ENCODE measurements at places on chromosomes 2 and 18.

- DNase-seq, result no peak
Observed at GRCh38 chr18:45100321-45101105, 419.8 kb downstream of the SETBP1 start.

DNA sequence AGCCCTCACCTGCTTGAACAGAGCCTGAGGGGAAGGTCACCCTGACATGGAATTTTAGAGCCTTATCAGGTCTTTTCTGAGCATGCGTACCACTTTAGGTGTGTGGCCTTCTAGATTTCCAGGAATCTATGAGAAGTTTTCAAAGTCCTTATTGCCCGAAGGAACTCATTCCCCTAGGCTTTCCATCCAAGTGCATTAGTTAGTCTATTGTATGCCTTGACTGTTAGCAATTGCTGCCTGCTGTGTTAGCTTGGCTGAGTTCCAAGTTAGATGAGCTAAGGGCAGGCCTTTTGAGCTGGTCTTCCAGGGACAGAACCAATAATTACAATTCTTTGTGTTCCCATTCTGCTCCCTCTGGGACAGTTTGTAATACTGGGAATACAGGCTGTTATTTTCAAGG, 30.8 kb upstream of the PUM2 start:
- no peak for DNase-seq

DNA sequence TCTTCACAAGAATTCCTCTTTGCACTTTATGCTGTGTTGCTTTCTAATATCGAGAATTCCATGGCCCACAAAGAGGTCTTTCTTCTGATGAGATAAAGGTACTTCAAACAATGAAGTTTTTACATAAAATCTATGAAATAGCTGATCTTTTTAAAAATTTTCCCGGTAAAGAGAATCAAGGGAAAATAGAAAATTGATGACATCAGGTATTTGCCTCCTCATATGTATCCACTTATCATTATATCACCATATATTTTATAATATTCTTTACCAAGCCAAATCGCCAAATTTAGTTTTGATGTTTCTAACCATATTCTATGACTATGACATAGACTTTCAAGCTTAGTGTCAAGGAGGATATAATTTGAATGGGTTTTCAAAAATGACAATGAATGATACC, 139.8 kb downstream of the CHST9 start:
- no peak for DNase-seq

DNA sequence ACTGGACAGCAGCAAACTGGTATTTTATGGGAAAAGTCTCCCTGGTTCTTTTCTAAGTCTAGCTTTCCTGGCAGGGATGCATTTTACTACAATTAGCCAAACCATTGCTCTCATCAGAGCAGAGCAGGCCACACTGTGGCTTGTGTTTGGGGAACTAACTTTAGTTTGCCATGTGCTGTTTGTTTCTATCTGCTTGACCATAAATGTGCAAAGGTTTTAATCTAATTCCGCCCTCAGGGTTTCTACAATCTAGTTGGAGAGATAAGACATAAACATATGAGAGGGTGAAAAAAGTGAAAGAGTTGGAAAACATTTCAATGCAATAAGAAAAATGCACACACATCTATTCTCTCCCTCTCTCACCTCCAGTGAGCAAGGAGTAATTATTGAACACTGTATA, 86.9 kb upstream of the MAPK4 start:
- DNase-seq, result no peak

DNA sequence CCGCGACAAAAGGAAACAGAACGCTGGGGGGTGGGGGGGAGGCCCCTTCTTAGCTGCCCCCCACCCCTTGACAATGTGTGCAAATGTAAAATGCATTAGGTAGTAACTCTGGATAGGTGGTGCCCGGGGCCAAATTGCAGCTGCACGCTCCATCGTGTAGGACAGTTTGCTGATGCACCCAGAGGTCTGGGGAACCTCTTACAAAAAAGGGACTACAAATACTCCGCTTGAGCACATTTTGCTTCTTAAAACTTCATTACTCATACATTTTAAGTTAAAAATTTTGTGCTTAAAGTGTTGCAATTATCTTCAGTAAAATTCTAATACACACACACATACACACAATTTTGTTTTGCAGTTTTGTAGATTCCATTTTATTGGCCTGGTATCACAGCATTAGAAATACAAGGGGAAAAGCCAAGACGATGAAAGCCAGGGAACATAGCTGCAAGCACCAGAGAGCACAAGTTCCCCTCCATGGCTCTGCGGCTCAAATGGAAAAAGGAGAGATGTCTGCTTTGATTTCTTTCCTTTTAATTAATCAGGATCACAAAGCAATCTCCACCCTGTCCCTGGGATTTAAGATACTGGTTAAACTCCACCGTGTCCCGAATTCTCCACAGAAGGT, 582.1 kb downstream of the ZEB2 start:
- no peak for DNase-seq

DNA sequence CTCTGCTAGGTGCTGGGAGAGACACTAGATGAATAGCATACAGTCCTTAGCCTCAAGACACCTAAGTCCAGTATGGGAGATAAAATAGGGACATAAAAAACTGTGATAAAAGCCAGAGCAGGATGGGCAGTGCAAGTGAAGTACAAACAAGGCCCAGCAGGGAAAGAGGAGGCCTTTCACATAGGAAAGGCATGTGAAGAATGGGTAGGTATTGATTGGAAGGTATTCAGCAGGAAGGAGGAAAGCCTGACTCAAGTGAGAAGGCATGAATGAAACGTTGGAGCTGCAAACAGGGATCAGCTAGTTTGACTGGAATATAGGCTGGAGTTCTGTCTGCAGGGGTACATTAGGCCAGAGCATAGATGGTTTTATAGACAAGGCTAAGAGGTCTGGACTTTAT, 11.0 kb upstream of the CXCR4 start:
- no peak for DNase-seq

DNA sequence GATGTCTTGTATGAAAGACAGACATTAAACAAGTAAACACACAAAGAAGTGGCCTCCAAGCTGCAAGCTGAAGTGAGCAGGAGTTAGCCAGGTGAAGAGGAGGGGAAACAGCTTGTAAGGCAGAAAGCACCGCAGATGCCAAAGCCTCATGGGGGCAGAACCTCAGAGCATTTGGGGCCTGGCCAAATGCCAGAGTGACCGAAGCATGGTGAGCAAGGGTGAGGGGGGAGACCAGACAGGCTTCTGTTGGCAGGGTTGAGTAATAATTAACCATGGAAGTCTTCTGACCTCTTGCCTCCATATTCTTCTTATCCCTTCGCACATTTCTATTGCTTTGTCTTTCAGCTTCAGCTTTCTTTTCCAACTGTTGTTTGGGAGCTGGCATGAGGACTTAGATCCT, 5.6 kb downstream of the QPCT start:
- DNase-seq, result no peak

GRCh38 chr2:23756593-23757292, 170.2 kb downstream of the ATAD2B start:
- DNase-seq, result no peak

GRCh38 chr2:120853306-120854013, 117.8 kb downstream of the GLI2 start:
- no peak for DNase-seq

GRCh38 chr2:160538115-160538514, 44.5 kb upstream of the RBMS1 start:
- DNase-seq, result no peak

DNA sequence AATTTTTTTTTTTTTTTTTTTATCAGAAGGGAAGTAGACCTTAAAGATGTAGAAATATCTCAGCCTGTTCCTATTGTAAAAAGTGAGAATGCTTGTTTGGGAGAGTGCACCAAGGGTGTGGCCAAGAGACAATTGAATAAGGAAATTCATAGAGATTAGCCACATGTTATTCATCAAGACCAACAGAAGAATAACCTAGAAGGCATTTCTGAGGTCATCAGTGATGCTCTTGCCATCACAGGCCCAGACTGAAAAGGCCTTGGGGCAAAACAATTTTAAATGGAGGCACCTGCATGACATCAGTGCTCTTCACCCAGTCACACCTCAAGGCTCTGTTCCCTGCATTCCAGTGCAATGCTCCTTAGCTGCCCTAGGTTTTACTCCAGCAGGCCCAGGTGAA, 2043.3 kb upstream of the PIK3C3 start:
- no peak for DNase-seq

GRCh38 chr2:203949228-203949627, 12.7 kb downstream of the ICOS start:
- no peak for DNase-seq

- DNase-seq, result no peak
Observed at GRCh38 chr2:64492272-64492671, 31.9 kb upstream of the AFTPH start.

GRCh38 chr2:72934683-72935610, 17.6 kb downstream of the EMX1 start:
- DNase-seq, result no peak

DNA sequence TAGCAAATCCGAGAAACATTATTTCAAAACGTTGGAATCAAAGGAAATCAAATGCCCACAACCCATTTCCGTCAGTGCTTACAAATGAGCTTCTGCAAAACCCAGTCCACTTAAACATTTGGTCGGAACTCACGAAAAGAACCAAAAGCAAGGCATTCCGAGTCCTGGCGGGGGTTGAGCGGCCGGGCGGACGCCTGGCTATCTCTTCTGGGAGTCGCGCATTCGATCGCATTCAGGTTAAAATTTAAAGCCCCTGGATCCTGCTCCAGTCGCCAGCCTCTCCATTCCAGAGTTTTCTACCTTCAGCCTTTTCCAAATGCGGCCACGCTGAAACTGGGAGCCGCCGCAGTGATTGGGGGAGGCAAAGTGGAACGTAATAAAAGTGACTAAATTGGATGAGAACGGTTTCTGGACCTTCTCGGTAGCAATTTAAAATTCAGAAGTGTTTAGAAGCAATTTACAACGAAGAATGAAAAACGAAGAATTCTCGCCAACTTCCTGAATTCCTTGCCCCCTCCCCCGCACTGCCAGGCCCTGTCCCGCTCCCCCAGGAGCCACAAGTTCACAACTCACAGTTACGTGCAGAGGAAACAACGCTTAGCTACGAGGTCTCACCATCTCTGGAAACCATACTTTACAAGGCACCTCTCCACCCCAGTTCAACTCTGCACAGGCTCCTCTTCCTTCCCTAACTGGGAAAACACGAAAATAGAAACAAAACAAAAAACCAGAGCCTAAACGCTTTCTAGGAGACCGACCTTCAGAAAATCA, 1.7 kb upstream of the GATA6 start:
- peak; percentile 66 for DNase-seq

GRCh38 chr2:219997341-219997851, 370.0 kb downstream of the SLC4A3 start:
- no peak for DNase-seq

DNA sequence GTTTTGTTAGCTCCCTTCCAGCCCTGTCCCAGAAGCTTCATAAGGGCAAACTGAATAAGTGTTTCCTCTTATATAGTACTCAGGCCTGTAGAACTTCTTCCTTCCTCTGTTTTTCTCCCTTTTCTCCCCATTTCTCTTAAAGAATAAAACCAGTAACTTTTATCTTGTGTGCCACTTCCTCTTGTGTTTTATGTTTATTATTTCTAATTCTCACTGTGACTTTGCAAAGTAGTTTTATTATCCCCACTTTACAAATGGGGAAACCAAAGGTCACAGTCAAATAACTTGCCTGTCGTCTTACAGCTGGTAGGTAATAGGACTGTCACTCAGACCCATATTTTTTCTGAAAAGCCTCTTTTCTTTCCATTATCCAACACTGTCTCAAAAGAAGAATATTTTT, 42.4 kb downstream of the RBBP8 start:
- DNase-seq, result no peak

DNA sequence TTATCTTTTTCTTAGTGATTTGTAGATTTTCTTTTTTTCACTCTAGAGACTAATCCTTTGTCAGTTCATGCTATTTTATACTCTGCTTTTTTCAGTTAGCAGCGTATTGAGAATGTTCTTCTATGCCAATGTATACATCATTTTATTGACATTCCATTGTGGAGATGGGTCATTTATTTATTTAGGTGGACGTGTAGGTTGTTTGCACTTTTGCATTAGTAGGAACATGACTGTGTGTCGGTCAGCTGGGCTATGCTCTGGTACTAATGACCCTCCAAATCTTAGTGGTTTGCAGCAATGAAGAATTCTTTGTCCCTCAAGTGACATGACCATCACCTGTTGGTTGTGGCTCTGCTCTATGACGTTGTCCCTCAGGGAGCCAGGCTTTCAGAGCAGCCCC, 33.6 kb downstream of the HPCAL1 start:
- no peak for DNase-seq

GRCh38 chr18:61528961-61529360, 195.7 kb downstream of the CDH20 start:
- DNase-seq, result no peak

GRCh38 chr2:236984046-236984445, 101.6 kb upstream of the COPS8 start:
- no peak for DNase-seq

GRCh38 chr2:178874529-178875240, 67.5 kb upstream of the TTN start:
- no peak for DNase-seq

- no peak for DNase-seq
Observed at GRCh38 chr2:167944825-167945659, 302.4 kb downstream of the STK39 start.

DNA sequence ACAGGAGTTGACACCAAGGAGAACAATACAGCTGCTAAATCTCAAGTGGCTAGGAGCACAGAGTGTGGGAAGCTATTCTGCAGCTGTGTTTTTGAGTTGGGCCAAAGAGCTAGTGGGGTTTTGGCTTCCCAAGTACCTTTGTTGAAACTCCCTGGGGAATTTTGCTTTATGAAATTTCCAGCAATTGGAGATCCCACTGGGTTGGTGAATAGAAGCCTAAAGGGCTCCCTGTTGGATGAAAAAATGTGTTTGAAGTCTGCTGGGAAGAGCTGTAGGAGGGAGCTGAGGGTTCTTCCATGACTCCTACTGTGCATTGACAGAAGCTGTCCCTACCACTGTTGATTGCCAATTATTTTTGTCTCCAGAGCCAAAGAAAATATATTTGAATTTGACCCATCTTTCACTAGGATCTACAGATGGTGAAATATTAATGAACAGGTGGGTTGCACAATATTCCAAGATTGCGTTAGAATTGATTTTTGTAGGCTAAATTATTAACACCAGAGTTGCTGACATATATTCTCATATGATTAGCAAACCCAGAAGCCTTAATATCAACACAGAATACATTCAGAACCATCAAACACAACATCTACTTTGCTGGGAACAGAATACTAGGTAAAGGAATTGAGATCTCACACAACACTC, 95.4 kb upstream of the CYP1B1 start:
- DNase-seq, result no peak

DNA sequence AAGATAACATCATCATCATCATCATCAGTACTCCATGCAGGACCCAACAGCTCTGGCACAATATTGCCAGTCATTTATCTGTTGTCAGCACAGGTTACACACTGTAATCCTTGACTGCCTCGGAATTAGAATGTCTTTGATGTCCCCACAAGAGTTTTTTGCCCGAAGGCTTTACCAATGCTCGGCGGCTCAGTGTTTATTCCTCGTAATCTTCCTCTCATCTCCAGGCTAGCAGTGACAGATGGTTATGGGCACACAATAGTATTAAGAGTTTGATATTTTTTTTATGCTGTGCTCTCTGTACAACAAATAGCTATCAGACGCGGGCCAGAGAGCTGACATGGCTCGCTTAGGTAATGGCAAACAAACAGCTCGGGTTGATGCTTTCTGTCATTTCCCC, 515.2 kb downstream of the ZEB2 start:
- DNase-seq, result no peak
